ENCODE measurements at places on chromosomes 7 and 10.

DNA sequence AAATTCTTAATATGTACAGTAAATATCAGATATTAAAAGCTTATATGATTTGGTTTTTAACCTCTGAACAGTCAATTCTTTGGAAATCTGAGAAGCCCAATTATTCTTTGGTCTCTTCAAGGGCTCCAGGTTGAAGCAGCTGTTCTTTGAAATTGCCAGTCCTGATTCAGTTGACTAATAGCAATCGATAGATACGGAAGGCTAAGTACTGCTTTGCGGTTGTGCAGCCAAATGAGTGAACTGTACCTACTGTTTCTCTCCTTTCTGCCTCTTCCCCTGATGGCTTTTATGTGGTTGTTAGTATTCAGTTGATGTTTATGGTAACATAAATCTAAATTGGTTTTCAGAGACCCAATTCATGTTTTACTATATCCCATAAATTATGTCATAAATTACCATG is 103.1 kb upstream of the RPA3 start:
- DNase-seq, result no peak

- DNase-seq, result no peak
These were observed 123.8 kb downstream of the DIP2C start for GRCh38 chr10:565676-566075.

- peak; percentile 95 for DNase-seq
These were observed 83.2 kb upstream of the KIF5B start for GRCh38 chr10:32139223-32140073.

- DNase-seq, result no peak
These were observed 8.4 kb upstream of the GBX1 start for GRCh38 chr7:151175793-151176311.

- DNase-seq, result no peak
These were observed 33.1 kb upstream of the MBL2 start for GRCh38 chr10:52805414-52806285.

DNA sequence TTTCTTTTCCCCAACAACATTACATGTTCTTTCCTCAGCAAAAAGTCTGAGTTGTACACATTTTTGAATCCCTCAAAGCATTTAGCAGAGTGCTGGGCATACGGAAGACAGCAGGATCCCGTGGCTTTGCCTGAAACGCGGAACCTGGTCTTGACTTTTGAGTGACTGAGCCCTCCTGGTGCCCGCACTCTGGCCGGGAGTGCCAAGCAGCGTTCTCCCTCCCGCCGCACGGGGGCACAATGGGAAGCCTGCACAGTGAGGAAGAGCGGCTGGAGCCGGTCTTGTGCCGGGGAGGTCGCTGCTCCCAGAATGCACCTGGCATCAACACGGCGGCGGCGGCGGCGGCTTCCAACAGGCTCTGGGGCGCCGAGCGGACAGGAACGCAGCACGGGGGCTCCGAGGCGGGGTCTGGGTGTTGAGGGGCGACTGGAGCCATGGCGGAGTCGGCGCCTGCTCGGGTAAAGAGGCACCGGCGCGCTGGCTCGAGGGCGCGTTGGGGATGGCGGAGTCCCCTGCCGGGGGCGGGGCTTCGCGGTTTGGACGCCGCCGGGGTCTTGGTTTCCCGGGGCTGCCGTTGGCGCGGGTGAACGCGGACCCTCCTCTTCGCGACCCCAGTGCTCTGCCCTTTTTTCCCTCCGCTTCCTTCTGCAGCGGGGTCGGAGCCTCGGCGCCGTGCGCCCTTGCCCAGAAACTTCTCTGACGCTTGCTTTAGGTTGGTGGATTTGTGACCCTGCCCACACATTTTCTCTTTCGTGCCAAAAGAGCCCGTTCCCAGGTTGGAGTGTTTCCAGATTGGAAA is at the start of gene ZNF212:
ZNF212 (plus strand) TSS at position 307 of the 799 bp plus-strand sequence; CDS start at position 435, 128 bp downstream.
- DNase-seq, result peak; percentile 98

- DNase-seq, result no peak
These were observed 1.5 kb upstream of the HECW1 start for GRCh38 chr7:43110791-43111535.

DNA sequence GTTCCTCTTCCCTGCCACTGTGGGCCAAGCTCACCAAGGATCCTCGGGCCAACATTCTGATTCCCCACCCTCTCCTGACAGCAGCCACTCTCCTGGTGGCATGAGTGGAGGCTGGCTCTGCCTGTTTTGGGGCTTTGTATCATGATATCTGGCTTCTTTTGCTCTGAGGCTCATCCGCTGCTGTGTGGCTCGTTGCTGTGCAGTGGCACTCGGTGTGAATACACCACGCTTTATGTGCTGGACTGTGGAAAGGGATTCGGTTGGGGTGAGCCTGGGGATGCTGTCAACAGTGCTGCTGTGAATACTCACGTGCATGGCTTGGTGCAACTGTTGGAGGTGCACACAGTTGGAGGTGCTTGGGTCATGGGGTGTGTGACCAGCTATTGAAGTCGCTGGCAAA is 208.5 kb downstream of the COBL start:
- DNase-seq, result no peak
